Frontal cortex (tissue), 4 donors: ENCODE measurements at places on chromosomes 7 and 10.

GRCh38 chr7:14381306-14381705, 391.8 kb upstream of the ETV1 start:
- DNase-seq = no peak

DNA sequence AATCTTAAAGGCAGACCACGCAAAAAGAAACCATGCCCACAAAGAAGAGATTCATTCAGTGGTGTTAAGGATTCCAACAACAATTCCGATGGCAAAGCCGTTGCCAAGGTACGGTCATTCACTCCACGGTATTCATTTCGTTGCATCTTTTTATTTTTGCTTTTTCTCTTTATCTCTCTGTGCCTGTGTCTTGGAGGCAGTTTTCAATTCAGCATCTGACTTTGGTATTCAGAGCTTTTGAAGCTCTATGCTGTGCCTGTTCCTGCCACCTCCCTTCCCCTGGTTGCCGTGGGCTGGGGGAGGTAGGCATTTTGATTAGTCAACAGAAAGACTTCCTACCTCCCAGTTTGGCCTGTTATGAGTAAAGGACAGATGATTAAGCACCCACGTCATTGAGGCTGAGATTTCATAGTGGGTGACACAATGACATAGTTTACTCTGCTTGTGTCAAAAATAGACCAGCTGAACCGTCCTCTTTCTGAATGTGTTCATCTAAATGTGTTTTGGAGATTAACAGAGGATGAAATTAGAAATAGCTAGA, 149.5 kb downstream of the ARID5B start:
- no peak for DNase-seq

GRCh38 chr7:40700653-40701421, 566.0 kb downstream of the SUGCT start:
- no peak for DNase-seq

GRCh38 chr10:26781797-26782196, 79.0 kb downstream of the ABI1 start:
- no peak for DNase-seq

GRCh38 chr7:27154901-27155815, 1.3 kb downstream of the HOXA7 start:
- no peak for DNase-seq

DNA sequence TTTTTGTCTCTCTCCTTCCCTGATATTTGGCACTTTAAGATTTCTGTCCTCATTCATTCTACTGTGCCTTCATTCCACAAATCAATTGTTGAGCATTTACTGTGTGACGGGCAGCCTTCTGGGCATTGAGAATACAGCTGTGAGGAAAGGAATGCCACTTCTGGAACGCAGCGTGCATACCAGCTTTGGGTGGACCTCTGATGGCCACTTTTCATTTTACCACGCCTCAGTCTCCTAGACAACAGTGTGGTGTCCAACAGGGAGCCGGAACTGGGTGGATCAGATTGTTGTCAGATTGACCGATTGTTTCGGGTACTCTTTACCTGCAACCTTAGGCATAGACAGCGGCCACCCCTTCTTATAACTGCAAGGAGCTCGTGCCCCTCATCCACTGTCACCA, 222.7 kb upstream of the DPP6 start:
- DNase-seq = no peak
